H54 (cell line): ENCODE measurements at places on chromosomes 4 and X.
A peak's percentile ranks its signal among the peaks of the same experiment; 100 is the strongest.

- DNase-seq: no peak
Observed at GRCh38 chr4:126018274-126018673, 703.5 kb downstream of the FAT4 start.

DNA sequence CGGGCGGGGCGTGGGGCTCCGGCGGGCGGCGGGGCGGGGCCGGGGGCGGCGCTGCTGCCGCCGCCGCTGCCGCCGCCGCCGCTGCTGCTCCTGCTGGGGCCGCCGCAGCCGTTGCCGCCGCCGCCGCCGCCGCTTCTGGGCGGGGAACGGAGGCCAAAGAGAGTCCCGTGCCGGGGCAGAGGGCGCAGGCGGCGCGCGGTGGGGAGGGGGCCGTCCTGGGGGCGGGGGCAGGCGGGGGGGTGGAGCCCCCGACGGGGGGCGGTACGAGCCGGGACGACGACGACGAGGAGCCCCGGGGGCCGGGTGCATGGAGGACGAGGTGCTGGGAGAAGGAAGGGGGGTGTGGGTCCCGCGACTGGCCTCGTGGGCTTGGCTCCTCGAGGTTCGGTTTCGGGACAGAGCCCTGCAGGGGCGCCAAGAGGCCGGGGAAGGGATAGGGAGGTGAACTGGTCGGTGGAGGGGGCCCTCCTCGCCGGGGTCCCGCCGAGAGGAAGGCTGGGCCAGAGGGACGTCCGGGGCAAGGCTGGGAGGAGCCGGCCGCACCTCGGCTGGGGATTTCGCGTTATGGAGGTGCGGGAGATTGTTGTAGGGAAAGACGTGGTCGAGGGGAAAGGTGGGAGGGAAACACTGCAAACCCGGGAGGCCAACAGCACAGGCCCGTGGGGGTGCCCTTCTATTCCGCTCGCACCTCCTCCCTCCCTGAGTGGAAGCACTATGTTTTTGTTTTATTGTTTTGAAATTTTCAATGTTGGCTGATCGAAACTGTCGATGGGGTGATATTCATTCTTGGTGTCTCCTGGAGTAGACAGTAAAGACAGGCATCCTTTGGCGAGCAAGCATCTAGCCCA lies 1.9 kb downstream of the BCORL1 start:
- peak; percentile 47 for DNase-seq

DNA sequence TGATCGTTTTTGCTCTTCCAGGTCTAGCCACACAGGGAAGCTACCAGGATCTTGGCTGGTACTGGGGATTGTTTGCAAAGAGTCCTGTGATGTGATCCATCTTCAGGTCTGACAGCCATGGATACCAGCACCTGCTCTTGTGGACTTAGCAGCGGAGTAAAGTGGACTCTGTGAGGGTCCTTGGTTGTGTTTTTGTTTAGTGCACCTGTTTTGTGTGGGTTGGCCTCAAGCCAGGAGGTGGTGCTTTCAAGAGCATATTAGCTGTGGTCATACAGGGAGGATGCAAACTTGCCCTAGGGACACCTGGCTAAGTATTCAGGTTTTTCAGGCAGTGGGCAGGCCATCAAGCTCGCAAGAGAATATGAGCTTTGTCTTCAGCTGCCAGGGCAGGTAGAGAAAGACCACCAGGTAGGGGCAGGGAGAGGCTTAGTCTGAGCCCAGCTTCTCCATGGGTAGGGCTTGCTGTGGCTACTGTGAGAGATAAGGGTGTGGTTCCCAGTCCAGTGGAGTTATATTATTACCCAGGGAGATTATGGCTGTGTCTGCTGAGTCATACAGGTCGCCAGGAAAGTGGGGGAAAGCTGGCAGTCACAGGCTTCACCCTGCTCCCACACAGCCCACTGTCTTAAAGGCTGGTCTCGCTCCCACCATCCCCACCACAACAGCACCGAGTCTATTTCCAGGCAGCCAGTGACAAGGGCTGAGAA lies 293.7 kb downstream of the PCDH18 start:
- no peak for DNase-seq

DNA sequence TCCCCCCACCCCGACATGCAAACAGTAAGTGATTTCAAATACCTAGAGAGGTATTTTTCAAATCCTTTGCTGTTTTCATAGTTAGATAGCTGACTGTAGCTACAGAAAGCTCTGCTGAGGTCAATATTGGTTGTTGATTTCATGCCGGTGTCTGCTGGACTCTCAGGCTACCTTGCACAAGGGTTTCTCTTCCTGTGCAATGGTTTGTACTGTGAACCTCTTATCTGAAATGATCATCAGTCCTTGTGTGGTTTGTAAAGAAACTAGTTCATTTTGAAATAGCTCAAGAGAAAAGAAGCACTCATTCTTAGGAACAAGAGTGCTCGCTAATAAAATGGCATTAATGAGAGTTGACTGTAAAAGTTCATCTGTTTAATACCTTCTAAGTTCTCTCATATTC lies 2.1 kb downstream of the MTM1 start:
- DNase-seq: no peak
